ENCODE measurements at places on chromosomes 6 and 20.

GRCh38 chr6:33854572-33855030, 50.8 kb upstream of the MLN start:
- DNase-seq = no peak

- DNase-seq = no peak
These were observed 107.3 kb downstream of the IRF4 start for GRCh38 chr6:498795-499231.

DNA sequence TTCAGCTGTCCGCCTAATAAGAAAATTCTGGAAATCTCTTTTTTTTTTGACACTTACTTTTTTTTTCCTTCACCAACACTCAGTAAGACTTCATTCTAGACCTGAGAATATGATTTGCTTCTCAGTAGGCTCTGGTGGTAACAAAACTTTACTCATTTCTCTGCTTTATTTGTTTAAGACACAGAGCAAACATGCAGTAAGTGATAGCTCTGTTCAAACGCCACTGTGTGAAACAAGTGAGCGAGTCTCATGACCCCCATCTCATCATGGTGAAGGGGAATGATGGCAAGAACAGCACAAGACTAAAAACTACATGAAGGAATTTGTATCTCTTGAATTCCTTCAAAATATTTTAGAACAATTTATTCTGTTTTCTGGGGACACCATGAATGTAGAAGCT, 541.6 kb upstream of the POU3F2 start:
- DNase-seq = no peak

DNA sequence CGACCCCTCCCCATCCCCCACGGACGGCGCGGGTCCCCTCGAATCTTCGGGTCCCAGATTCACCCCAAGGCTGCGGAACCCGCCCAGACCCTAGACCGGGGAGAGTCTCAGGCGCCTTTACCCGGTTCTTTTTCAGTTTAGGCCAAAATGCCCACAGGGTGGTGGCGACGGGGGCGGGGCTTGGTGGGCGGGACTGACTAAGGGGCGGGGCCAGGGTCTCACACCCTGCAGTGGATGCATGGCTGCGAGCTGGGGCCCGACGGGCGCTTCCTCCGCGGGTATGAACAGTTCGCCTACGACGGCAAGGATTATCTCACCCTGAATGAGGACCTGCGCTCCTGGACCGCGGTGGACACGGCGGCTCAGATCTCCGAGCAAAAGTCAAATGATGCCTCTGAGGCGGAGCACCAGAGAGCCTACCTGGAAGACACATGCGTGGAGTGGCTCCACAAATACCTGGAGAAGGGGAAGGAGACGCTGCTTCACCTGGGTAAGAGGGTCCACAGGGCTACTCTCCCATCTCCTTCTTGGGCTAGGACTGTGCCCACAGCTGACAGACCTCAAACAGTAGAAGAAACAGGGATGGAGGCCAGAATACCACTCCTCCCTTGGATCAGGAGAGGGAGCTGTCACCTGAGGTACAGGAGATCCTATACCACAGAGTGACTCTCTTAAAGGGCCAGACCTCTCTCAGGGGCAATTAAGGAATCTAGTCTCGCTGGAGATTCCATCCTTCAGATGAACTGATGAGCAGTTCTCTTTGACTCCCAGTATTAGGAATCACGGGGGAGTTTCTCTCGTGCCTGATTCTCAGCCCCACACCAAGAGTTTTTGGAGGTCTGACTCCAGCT, 942 bp downstream of the HLA-E start:
- peak; percentile 63 for DNase-seq

- no peak for DNase-seq
These were observed 5.2 kb downstream of the PI16 start for GRCh38 chr6:36959555-36960250.

DNA sequence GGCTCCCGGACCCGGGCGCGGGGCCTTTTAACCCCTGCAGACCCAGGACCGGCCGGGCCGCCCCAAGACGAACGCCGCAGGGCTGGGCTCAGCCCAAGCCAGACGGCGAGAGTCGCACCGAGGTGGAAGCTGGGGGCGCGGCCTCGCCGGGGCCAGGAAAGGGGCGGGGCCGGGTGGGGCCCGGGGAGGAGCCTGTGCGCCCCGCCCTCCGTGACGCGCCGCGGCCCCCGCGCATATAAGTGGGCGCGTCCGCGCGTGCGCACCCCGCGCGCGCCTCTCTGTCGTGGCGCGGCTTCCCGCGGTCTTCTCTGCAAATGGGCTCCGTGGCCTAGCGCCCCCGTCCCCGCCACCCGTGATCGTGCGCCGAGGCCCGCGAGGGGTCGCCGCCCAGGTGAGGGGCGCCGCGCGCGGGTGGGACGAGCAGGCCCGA, at the start of gene PPDPF:
Gene PPDPF (plus strand): TSS at position 262 of the 430 bp plus-strand sequence. CDS start 544 bp downstream, outside the sequence.
- DNase-seq = peak; percentile 83
